ENCODE measurements at places on chromosomes 16 and 17.
A peak's percentile ranks its signal among the peaks of the same experiment; 100 is the strongest.

DNA sequence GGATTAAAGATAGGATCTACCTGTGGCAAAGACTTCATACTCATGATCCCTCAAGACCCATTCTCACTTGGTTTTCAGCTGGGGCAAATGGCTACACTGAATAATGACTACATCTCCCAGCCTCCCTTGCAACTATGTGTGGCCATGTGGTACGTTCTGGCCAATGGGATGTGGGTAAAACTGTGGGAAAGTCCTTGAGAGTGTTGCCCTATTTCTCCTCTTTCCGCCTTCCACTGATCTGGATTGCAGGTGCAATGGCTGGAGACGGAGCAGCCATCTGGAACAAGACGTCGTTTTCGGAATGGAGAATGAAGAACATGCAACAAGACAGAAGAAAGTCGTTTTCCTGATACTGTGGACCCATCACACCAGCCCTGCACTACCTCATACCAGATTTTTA is 48.5 kb downstream of the HAPSTR1 start:
- no peak for DNase-seq

DNA sequence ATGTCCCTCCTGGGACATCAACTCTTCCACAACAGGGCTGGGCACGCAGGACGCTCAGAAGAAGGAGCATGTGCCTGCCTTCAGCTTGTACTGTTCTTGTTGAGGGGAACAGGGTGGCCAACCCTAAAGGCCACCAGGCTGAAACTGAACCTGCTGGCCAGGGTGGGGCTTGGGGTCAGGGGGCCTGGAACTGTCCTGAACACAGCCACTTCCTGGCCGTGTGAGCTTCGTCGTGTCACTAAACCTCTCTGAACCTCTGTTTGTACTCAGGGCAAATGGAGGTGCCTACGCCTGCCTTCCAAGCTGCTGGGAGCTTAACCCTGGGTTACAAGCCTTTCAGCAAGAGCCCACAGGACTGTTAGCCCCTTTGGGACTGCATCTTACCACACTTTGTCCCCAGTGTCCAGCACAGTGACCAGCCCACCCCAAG is 6.7 kb downstream of the ARHGAP27 start:
- no peak for DNase-seq

GRCh38 chr17:42271006-42271778 is 5.0 kb downstream of the STAT5B start:
- no peak for DNase-seq

- DNase-seq = no peak
Measured at GRCh38 chr17:7878234-7878633, 10.4 kb upstream of the CHD3 start.

DNA sequence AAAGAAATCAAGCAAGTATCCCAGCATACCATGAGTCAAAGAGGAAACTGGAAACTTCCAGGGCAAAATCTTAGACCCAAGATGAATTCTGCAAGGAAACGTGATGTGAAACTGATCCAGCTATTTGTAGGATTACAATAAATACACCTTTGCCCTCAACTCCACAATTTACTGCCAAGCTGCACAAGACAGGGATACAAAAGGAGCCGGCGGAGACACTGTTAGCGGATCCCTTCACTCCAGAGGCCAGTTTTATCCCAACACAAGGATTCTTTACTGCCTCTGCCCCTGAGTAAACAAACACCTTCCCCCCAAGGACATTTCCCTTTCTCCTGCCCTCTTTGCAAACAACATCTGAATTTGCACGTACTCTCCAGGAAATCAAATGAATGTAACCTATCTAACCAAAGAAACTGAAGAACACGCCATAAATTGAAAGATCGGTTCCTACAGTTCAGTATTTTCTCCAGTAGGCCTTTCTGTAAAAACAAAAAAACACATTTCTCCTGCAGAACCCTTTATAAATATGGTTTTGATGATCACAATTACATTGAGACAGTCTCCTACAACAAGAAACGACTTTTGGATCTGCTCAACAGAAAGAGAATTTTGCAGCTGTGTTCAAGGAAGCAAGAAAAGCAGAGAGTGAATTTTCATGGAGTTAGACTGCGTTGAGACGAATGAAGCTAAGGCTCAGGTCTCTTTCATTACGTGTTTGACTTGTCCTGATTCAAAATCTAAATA is 1.4 kb upstream of the CBX2 start:
- no peak for DNase-seq

GRCh38 chr16:67245186-67245585 is 2.1 kb downstream of the FHOD1 start:
- no peak for DNase-seq

- DNase-seq = peak; percentile 14
Measured at GRCh38 chr17:61314368-61315078, 85.1 kb upstream of the TBX2 start.

DNA sequence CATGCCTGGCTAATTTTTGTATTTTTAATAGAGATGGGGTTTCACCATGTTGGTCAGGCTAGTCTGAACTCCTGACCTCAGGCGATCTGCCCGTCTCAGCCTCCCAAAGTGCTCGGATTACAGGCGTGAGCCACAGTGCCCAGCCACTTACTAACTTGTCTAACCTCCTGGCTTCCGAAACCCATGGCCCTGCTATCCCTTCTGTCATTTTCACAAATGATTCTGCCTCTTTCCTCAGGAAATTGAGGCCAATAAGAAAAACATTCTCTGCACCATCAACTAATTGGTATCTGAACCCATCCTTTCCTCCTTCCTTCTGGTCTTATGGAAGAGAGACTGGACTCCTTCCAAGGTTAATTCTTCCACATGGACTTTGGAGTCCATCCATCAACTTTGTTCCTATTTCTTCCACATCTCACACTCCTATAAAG is 27.9 kb upstream of the TNRC6A start:
- DNase-seq = no peak

GRCh38 chr17:4807605-4808377 is 839 bp downstream of the PLD2 start:
- no peak for DNase-seq

DNA sequence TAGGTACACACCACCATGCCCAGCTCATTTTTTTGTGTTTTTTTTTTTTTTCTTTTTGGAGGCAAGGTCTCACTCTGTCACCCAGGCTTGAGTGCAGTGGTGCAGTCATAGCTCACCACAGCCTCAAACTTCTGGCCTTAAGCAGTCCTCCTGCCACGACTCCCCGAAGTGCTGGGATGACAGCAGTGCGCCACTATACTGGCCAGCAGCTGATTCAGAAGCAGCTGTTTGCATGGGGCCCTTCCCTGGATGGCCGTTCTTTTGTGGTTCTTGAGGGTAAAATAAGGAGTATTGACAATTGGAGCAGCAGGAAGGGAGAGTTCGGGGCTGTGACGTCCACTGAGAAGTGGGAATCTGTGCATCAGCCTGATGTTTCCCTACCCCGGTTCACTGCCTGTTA is 41.6 kb downstream of the KIAA0513 start:
- no peak for DNase-seq

DNA sequence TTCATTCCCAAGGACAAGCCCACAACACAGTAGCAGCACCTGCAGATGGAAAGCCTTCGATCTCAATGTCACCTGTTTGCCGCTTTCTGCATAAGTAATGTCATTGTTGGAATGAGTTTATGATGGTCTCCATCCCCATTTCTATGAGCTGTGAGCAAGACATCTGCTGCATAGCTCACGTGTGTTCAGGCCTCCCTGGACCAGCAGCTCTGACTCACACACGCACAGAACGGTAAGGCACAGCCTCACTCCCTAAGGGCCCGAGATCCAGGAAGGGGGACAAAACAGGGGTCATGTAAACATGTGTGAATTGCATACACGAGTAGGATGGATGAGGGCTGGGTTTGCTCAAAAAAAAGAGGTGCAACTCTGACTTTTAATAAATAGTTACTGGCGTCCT is 223.1 kb downstream of the SOX9 start:
- no peak for DNase-seq

- no peak for DNase-seq
Measured at GRCh38 chr16:78884204-78884603, 716.3 kb downstream of the MAF start.

DNA sequence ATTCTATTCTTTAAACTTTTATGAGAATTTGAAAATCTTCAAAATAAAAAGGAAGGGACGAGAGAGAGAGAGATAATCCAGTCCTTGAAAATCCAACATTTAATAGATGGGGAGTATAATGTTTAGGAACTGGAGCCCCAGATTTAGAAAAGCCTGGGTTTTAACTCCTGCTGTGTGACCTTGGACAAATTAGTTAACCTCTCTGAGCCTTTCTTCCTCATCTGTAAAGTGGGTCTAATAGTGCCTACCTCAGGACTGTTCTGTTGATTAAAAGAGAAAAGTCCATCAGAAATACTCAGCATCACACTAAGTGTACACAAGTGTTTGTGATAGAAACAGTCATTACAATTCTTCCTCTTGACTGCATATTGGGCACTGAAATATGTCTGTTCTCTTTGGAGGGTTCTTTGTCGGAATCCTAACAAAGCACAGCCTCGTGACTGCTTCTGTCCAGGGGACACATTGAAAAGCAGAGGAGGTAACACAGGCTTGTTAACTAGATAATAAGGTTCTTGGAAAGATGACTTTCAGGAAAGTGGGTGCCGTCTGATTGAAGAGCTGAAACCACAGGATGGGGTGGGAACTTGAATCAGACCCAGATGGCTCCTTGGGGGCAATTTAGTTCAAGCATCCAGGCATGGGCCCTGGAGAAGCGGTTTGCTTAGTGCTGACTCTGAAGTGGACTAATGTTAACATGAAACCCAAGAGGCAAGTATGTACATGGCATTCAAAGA is 128.2 kb downstream of the CLEC16A start:
- DNase-seq = no peak

DNA sequence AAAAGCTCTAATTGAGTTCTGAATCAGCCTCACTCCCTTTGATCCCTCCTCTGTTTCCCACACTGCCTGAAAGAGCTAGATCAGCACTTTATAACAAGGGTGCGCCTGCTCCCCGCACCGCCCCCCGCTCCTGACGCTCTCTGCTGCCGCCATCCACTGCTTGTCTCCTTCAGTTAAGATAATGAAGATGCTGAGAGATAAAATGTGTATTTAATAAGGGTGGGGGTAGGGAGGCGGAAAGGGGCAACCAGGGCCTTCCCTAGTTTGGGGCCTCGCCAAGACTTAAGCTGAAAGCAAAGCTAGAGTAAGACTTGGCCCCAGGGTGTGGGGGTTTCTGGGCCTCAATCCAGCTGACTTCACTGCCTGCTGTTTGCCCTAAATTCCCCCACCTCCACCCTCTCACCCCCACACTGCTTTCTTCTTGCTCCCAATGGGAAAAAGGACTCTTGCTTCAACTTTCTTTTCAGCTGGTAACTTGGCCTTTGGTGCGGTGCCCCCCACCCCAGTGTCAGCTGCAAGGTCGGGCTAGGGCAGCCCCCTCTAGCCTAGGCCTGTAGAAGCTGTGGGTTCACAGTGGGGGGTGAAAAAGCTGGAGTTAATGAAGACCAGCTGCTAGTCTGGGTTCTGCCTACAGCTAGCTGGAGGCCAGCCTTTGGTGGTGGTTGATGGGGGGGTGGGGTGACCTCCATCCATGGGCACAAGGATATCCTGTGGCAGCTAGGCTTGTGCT is 1.8 kb upstream of the RARA start:
- no peak for DNase-seq

- DNase-seq = no peak
Measured at GRCh38 chr16:52073024-52073423, 473.9 kb downstream of the TOX3 start.

DNA sequence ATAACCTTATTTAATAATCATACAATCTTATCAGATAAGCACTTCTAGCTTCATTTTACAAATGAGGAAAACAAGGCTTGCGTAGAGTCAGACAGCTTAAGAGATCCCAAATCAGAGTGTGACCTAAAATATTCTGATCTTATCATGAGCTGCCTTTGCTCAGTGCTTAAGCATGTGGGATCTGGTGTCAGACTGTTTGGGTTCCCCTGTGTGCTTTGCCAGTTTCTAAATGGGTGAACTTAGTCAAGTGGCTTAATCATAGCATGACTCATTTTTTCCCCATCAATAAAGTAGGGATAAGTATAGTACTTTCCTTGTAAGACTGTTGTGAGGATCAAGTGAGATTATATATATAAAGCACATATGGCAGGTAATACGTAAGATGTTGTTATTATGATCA is 612.6 kb upstream of the C16orf82 start:
- no peak for DNase-seq

- no peak for DNase-seq
Measured at GRCh38 chr16:79402356-79402755, 198.2 kb downstream of the MAF start.

DNA sequence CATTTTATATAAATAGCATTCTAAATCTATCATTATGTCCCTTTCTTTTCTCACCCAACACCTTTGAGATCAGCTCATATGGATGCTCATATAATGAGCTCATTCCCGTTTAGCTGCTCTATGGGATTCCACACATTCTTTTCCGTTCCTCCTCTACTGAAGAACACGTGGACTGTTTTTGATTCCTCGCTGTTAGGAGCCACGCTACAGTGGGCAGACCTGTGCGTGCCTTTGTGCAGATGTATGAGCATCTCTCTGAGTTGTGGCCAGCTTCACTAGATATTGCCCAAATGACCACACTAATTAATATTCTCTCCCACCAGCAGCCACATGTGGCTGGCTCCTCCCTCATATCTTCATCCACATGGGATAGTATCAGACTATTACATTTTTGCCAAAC is 6.0 kb upstream of the TNFRSF13B start:
- DNase-seq = no peak

DNA sequence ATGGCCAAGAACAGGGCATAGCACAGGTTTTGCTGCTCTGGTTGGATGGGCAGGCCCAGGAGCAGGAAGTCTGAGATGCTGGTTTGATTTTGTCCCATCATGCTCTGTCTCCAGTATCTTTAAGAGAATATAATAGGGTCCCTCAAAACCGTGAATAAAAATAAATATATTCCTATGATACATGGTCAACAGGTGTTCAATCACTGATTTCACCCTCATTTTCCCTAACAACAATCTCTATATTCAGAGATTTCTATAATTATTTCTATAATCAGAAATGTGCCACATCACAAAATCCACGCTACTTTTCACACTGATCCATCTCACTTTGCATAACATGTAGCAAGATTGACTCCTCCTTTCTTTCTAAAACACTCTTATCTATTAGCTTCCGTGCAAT is at the start of gene OR1E2:
Gene OR1E2, minus strand, starts transcription at position 101 of the 400 bp plus-strand sequence. Its CDS starts 0 bp downstream, at position 101.
- no peak for DNase-seq

DNA sequence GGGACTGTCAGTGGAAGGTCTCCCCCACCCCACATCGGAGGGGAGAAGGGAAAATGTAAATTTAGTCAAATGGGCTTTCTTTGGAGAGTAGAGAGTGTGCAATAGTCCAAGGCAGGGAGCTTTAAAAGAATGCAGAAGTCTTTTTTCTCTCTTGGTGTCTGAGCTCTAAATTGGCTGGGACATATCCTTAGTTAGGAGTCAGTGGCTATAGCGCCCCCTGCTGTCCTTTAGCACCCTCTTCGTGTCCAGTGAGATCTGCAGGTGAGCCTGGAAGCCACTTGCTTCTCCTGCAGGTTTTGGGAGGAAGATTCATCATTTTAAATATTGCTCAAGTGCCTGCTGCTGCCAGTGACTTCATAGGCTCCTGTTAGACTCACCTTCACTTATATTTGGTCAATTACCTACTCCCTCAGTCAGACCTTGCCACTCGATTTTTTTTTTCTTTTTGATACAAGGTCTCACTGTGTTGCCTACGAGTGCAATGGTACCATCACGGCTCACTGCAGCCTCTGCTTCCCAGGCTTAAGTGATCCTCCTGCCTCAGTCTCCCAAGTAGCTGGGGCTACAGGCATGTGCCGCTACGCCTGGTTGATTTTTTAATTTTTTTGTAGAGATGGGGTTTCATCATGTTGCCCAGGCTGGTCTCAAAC is 174.8 kb downstream of the PRKCB start:
- DNase-seq = peak; percentile 53
